Naive thymus-derived CD4-positive, alpha-beta T cell (primary cell): ENCODE measurements at places on chromosomes 13 and 19. TPM values are rescaled to one million over a fixed set of nuclear protein-coding genes. Genes with fewer than 3 reads are reported as not detected.

DNA sequence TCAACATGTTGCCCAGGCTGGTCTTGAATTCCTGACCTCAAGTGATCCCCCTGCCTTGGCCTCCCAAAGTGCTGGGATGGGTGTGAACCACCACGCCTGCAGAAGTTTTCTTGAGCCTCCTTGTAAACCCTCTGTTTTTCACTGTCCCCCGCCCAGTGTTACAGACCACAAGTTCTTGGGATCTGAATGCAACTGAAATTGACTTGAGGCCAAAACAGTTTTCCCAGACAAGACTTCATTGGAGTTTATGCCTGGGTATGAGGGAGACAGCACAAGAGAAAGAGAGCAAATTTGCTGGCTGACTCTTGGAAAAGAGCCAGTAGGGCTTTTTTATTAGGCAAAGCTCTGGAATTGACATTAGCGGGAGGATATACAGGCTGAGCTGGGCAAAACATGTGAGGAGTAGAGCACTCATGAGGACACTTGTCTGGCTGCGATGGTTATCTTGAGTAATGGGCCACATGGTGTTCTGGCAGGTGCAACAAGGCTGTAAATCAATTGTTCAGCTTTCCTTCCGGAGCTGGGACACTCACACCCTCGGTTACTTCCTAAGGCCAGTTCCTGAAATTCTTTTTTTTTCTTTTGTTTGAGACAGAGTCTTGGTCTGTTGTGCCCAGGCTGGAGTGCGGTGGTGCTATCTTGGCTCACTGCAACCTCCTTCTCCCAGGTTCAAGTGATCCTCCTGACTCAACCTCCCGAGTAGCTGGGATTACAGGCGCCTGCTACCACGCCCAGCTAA lies 12.7 kb upstream of the HNRNPL start:
- H3K4me3 ChIP-seq: no peak overlapping the region
- H3K27me3 ChIP-seq: no peaks in the 10 kb centered on the region
- no peak overlapping the region for H3K27ac ChIP-seq
- no peak for DNase-seq
- peaks cover 22% of the 10 kb centered on the region for H3K4me1 ChIP-seq
- H3K36me3 ChIP-seq: no peaks in the 10 kb centered on the region

The MAB21L1 gene
- not detected in 2 replicates for total RNA-seq

The SIGLEC6 gene
- 0.51 TPM for total RNA-seq

DNA sequence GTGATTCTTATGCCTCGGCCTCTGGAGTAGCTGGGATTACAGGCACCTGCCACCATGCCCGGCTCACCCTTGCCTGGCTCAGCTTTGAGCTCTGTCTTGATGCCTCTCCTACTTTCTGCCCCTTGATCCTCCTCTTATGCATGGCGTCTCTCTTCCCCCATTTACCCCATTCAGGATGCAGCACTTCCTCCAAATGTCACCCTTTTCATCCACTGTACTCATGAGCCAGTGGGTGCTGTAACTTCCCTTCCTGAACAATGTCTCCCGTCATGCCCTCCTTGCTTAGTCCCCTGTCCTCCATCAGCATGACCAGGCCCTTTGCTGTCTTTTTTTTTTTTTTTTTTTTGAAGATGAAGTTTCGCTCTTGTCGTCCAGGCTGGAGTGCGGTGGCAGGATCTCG lies 3.4 kb upstream of the SIGLEC9 start:
- H3K4me3 ChIP-seq: no peak overlapping the region
- H3K27ac ChIP-seq: no peak overlapping the region
- H3K4me1 ChIP-seq: peaks cover 42% of the 10 kb centered on the region
- H3K27me3 ChIP-seq: no peaks in the 10 kb centered on the region
- no peaks in the 10 kb centered on the region for H3K36me3 ChIP-seq
